GM13977 (cell line): ENCODE measurements at places on chromosomes 6 and 20.
A peak's percentile ranks its signal among the peaks of the same experiment; 100 is the strongest.

- no peak for DNase-seq
These were observed 340 bp upstream of the VARS2 start for GRCh38 chr6:30913721-30914075.

GRCh38 chr20:17627101-17627955, 54.7 kb downstream of the RRBP1 start:
- no peak for DNase-seq

DNA sequence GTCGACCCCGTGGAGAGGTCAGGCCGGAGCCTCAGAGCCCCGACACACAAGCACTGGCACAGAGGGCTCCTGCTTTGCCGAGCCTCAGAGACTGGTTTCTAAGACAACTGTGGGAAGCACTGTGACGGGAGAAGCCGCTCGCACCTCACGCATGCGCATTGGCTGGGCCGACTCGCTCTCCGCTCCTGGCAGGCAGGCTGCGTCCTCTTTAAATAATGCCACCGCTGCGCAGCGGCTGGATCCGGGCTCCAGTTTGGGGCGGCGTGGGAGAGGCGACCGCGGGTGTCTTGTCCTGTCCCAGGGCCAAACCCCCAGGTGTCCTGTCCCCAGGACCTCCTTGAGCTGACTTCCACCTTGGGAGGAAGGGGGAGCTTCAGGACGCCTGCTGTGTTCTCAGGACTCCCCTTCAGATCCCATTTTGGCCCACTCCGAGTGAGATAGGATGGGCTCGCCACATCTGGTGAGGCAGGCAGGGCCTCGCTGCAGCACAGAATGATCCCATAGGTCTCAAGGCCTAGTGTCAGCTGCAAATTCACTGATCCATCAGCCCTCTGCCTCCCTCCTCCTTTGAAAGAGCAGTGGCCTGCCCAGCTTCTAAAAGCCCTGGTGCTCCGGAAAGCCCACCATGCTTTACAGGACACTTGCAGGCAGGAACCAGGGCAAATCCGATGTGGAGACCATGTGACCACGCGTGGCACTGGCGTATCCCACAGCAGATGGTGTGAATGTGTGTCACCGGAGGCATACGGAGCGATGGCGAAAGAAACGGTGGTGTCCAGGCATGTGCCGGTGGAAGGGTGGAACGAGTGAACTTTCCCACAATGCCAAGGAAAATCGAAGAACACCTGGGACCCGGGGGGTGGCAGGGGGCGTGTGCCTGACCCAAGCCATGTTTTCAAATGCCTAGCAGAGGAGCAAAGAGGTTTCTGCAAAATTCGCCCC, 169.3 kb upstream of the ZNF337 start:
- peak; percentile 71 for DNase-seq

GRCh38 chr6:87436435-87436834, 28.7 kb downstream of the CFAP206 start:
- DNase-seq = peak; percentile 39

GRCh38 chr20:9440892-9441291, 73.5 kb upstream of the LAMP5 start:
- DNase-seq = no peak

DNA sequence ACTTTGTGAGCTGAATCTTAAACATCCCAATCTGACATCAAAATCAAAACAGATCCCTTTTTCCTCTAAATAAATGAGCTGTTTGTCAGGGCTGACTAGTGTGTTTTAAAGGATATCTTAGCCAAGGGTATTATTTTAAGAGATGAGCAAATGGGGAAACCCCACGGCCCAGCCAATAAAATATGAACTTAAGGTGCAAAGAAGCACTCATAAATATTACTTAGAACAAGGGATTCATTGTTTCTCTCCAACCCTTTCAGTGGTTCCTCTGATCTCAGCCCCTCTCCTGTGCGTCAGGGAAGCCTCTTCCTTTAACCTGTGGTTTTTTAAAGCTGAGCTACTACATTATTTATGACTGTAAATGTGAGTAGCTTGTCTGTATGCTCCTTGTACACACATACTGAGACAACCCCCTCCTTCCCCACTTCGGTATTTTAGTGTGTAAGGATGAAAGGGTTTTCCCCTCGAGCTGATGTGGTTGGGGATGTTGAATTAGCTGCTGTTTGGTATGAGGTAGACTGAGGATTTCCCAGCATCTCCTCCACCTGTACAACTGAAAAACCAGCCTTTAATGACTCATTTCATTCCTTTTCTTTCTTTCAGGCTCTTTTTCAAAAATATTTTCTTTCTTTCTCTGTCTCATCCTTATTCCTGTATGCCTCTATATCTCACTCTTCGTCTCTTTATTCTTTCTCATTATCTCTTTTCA, 6.5 kb downstream of the BMP5 start:
- DNase-seq = peak; percentile 28

DNA sequence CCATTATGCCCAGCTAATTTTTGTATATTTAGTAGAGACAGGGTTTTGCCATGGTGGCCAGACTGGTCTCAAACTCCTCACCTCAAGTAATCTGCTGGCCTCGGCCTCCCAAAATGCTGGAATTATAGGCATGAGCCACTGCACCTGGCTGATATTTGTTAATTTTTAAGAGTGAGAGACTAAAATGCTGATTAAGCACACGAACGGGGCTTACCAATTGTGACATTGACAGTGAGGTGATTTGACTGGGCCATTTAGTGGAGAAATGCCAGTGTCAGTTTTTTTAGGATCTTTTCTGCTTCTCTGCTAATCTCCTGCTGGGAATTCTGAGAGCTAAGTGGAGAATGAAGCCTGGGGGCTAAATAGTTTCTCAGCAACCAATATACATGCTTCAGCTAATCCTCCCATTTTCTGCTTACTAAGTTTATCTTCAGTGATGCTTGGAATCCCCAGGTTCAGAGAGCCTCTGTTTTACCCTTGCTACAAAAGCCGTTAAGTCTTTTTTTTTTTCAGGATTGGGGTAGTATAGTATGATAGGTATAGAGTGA, 9.8 kb upstream of the DEFB123 start:
- no peak for DNase-seq

- no peak for DNase-seq
These were observed 20.7 kb upstream of the RNGTT start for GRCh38 chr6:88984152-88984551.

DNA sequence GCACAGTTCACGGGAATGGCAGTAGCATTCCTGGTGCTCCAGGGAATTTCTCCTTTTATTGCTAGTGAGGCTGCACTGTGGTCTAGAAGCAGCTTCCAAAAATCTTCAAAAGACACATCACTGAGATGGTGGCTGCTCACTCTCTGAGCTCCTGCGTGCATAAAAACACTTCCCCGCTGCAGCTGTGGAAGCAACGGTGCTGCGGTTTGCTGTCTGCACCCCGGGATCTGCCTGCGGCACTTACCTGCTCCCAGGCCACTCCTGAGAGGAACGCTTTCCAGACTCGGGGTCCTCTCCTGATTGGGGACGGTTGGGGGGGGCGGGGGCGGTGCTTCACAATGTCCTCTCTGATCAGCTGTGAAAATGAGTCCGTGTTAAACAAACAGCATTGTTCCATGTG, 77.9 kb downstream of the TMEM242 start:
- no peak for DNase-seq

GRCh38 chr6:36957773-36958271, 3.3 kb downstream of the PI16 start:
- DNase-seq = no peak

DNA sequence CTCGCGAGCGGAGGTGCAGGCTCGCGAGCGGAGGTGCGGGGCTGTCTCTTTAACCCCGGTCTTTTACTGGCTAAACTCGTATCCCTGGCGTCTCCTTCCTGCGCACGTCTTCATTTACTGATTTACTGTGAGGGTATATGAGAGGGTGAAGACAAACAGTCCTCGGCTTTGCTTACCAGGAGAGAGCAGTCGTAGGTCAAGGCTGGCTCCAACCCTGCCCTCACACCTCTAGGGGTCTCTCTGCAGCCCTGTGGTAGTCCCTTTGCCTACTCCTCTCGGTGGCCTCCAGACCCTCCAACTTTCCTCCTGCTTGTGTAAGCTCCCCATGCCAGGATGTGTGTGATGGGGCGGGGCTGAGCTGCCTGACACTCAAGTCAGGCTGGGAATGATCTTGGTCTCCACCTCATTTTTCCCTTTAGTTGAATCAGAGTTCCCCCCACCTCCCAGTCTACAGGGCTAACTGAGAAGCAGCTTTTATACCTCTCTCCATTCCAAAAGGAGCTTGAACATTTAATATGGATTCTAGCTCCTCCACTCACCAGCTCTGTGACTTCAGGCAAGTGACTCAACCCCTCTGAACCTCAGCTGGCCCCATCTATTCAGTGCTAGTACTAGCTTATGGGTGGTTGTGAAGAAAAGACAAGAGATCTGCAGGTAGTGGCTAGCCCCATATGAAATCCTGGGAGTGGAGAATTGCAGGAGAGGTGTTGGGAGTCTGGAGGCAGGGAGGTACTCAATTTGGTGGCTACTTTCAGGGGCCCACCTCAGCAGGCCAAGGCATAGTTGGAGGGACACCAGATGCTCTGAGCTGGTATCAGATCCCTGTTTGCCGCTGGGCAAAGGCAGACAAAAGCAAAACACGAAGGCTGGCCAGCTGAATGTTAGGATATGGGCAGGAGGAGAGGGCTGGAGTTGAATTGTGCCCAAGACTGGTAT, 902 bp downstream of the SLC29A1 start:
- DNase-seq = no peak

GRCh38 chr20:51023617-51024155, 779 bp upstream of the KCNG1 start:
- DNase-seq = no peak

GRCh38 chr6:162712694-162713093, 14.9 kb downstream of the PRKN start:
- no peak for DNase-seq
